Regular cardiac myocyte (primary cell): ENCODE measurements at places on chromosomes 16 and 17. TPM values are rescaled to one million over a fixed set of nuclear protein-coding genes. Genes with fewer than 3 reads are reported as not detected.

Gene GJD3
- 0.77 and 4.5 TPM in 2 replicates for total RNA-seq

Gene CYGB
- total RNA-seq, result 25.1 and 65.4 TPM in 2 replicates

Gene PLD6
- 2.3 and 3.9 TPM in 2 replicates for total RNA-seq

Gene MED9
- 7.7 and 9.9 TPM in 2 replicates for total RNA-seq

Gene BCAR1
- total RNA-seq, result 48.5 and 51.0 TPM in 2 replicates

Gene GALR2
- under 0.01 TPM in 1 of 2 replicates, not detected in the other for total RNA-seq

Gene CD300E
- total RNA-seq, result not detected in 2 replicates

Gene NHERF2
- 20.6 and 41.8 TPM in 2 replicates for total RNA-seq

Gene ABCA6
- 17.1 and 51.6 TPM in 2 replicates for total RNA-seq

Gene RAB37
- under 0.01 and 0.19 TPM in 2 replicates for total RNA-seq

Gene GSDMA
- under 0.01 TPM in 1 of 2 replicates, not detected in the other for total RNA-seq

Gene AIPL1
- total RNA-seq, result under 0.01 and 0.19 TPM in 2 replicates
